ENCODE measurements at places on chromosomes 6 and 20.

GRCh38 chr20:61236713-61237112, 15.3 kb upstream of the CDH4 start:
- DNase-seq = no peak

DNA sequence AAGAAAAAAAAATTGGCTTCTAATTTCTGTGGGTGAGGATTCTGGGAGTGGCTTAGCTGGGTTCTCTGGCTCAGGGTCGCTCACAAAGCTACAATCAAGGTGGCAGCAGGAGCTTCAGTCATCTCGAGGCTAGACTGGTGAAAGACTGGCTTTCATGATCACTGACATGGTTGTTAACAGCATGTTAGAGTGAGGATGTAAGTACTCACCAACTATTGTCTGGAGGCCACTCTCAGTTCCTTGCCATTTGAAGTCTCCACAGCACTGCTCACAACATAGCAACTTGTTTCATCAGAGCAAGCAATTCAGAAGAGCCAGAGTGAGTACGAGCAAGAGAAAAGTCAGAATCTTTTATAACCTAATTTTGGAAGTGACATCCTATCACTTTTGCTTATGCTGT, 145.7 kb upstream of the PRSS16 start:
- DNase-seq = no peak

GRCh38 chr6:137751768-137752560, 115.1 kb upstream of the TNFAIP3 start:
- DNase-seq = no peak

DNA sequence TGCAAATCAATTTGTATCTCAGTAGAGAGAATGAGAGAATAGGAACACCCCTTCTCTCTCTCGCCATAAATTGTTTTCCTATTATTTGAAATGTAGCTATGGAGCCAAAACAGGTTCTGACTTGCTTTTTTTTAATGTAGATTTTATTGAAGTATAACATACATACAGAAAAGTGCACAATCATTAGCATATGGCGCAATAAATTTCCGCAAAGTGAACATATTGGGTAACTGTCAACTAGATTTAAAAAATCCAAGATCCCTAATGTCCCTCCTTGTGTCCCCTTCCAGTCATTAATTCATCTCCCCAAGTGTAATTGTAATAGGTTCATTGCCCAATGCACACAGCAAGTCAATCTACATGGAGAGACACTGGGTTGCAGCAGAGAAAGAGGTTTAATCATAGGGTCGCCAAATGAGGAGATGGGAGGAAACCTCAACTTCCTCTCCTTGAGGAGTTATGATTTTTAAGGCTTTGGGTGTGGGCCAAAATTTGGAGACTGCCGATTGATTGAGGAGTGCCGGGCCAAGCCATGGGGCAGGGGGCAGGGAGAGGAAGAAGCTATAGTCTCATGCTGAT, 43.3 kb upstream of the TGM3 start:
- no peak for DNase-seq

- no peak for DNase-seq
These were observed 929 bp upstream of the CENPB start for GRCh38 chr20:3787324-3788014.

DNA sequence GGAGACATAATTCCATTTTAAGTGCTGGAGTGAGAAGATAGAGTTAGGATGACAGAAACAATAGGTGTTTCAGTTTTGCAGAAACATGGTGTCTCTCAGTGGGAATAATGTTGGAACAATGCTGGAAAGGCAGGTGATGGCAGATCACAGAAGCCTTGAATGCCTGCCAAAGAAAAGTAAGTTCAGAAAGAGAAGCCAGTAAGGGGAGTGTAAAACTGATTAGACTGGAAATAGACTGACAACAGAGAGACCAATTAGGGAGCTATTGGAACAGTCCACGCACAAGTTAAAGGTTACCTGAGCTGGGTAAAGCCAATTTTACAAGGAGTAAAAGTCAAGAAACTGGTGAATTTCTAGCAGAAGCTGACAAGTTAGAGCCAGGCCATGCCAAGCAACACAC, 142.9 kb downstream of the TFAP2A start:
- no peak for DNase-seq
